ENCODE measurements at places on chromosomes 11 and 22.

GRCh38 chr11:75800728-75801361, 14.2 kb upstream of the UVRAG start:
- DNase-seq: no peak

GRCh38 chr11:68998390-68998911, 14.6 kb downstream of the MRGPRF start:
- DNase-seq: no peak

DNA sequence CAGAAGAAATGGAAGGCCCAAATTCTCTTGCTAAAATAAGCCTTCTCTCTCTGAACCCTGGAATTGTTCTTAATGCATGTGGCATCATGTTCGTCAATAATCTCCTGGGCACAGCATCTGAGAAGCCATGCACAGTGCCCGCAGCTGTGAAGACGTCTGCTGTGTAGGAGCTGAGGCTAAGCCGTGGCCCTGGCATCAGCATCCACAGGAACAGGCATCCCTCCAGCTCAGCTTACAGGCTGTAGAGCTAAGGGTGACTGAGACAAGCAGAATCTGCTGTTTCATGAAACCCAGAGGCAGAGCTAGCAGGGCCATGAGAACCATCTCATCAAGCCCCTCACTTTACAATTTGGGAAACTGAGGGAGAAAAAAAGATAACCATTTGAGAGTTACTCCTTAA, 60.6 kb downstream of the SEZ6L start:
- no peak for DNase-seq

DNA sequence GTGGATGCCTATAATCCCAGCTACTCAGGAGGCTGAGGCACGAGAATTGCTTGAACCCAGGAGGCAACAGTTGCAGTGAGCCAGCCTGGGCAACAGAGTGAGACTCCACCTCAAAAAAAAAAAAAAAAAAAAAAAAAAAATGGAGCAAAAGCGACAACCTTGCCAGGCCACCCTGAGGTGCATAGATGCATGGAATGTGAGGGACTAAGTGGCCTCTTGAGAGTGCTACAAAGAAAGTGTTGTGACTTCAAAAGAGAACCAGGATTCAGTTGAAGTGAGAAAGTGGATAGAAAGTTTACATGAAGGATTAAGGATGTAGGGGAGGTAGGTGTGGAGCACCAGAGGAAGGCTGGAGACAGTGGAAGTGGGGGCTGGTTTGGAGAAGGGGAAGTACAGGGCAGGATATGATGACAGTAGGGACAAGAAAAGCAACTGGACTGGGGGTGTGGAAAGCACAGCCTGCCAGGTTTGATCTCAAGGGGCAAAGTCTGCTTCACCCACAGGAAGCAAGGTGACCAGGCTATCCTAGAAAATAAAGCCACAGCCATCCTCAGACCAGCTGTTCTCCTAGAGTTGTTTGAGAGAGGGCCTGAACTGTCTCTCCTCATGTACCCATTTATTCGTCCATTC, 36.0 kb upstream of the OLFML1 start:
- DNase-seq: no peak

DNA sequence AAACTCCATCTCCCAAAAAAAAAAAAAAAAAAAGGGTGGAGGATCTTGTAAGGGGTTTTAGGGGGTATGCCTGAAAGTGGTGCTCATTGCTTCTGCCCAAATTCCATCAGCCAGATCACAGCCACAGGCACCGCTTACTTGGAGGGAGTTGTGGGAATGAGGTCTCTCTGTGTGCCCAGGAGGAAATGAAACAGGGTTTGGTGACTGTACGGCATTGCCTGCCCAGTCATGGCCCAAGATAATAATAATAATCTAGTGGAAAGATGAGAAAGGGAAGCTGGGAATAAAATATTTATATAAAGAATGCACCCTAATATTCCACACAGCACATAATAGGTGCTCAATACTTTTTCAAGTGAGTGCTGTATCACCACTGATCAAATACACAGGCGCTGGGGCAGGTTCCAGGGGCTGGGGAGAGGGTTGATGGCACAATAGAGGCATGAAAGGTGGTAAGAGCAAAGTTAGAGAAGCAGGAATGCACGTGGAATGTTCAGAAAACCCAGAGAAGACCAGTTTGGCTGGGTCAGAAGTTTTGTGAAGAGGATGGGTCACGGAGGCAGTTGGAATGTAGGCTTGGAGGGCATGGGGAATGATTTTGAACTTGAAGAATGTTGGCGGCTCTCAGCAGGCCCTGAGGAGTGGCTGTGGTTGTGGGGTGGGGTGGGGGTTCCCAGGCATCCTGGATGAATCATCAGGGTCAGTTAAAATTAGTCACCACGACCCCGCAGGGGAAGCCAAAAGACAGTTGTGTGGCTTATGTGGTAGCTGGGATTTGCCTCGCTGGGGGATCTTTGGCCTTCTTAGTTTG, 12.5 kb upstream of the MB start:
- no peak for DNase-seq

GRCh38 chr11:103709371-103709770, 327.1 kb upstream of the DDI1 start:
- no peak for DNase-seq

DNA sequence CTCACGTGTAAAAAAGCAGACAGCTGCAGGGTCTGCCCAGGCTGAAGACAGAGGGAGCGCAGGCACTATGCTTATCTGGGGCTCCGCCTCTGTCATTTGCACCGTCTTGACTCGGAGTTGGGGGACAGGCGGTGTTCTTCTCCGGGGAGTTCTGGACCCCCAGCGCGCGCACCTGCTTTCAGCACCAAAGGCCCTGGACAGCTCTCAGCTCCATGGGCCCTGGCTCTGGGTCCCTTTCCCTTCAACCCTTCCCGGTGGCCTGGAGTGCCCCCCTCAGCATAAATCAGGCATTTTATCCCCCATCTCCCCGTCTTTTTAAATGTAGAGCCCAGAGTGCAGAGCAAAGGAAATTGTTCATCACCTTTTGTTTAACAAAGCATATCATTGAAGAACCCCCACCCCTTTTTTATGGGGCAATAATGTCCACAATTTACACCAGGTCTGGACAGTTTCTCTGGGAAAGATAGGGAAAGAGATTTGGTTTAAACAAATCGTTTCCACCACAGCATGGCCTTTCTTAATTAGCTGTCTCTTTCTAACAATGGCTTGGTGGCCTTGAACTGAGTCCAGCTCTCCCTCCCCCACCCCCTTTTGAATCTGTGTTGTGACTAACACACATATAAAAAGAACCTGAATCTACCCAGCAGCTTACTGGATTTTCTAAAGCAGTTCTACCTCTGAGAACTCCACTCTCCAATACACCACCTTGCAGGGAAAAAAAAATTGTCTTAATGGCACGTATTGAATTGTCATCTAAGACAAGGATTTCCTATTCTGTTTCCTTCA, 1.7 kb downstream of the SEZ6L start:
- no peak for DNase-seq

GRCh38 chr11:28690746-28691145, 582.6 kb downstream of the METTL15 start:
- DNase-seq: no peak

DNA sequence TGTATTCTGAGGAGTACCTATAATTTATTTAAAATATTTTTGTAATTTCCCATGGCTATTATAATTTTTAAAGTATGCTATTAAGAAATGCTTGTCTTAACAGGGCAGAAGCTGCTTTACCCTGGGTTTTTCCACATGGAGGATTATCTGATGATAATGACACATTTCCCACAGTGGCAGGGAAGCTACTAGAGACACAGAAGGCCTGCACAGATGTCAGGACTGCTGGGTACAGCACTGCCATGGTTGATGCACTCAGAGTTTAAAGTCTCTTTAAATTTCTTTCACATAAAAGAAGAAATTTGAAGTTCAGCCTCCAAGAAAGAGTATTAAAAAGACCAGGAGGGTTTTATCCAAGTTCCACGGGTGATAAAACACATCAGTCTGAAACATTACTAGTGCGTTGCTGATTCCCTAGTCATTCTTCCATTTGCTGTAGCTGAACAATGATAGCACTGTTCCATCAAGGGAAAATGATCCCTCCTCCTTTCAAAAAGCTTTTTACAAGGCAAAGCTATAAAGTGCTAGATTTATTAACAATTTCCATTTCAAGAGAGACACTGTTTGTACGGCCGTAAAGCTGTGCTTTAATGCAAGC, 363.0 kb downstream of the CNTN5 start:
- no peak for DNase-seq

DNA sequence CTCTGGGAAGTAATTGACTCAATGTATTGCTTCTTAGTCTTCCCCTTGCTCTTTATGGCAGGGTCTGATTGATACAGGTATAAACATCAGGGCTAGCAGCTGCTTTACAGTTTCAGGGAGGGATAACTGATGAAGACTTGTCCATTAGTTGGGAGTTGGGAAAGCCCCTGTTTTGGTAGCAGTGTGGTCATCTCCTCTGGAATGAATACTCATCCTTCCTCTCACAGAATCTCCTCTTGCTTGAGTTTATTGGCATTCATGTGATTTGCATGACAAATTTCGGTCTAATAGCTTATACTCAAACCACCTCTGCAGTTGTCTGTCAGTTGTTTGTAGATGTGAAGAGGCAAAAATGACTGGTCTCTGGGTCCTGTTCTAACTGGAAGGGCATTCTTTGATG, 79.7 kb downstream of the FAT3 start:
- DNase-seq: no peak

- DNase-seq: no peak
These were observed 17.6 kb downstream of the OTOG start for GRCh38 chr11:17564687-17565042.

DNA sequence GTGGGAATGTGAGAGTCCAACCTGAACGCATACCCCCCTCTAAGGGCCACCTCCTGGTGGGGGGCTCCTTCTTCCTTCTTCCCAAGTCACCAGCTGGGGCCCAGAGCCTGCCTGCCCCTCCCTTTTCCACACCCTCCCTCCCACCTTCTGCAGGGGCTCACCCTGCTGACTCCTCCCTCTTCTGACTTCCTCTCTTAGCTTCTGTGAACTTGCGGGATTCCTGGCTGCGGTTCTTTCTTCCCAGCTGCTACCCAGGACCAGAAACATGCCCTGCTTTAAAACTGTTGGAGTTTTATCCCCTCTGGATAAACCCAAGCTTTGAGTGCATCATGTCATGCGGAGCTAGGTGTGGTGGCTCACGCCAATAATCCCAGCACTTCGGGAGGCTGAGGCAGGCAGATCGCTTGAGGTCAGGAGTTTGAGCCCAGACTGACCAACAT, 10.2 kb downstream of the LRRC74B start:
- no peak for DNase-seq

- no peak for DNase-seq
These were observed 57.7 kb downstream of the PDGFD start for GRCh38 chr11:104106136-104106754.

GRCh38 chr11:11577932-11578911, 43.6 kb downstream of the GALNT18 start:
- DNase-seq: no peak

Measured in cortex of kidney (tissue), 1 donor.